ENCODE measurements at places on chromosomes 5 and 9.

DNA sequence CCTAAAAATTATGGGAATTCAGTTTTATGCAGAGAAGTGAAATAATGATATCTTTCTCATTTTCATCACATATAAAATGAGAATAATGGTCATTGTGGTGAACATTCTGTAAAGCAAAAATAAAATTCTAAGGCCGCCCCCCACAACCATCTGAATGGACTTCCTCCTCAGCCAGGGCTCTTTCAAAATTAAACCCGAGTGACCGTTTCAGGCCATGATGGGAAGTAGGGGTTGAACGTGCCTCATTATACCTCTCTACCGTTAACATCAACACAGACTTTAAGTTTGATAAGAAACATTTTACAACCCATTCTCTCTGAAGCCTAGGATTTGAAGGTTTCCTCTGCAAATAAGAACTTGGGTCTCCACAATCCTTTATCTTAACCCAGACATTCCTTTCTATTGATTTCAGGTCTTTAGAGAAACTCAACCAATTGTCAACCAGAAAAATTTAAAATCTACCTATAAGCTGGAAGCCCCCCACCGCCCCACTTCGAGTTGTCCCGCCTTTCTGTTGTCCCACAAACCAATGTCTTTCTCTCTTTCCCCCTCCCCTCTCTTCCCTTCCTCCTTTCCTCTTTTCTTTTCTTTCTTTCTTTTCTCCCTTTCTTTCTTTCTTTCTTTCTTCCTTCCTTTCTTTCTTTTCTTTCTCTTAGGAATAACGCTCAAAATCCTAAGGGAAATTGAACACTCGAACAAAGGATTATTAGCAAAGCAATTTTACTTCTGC is 1.7 kb upstream of the TMCO6 start:
- DNase-seq: no peak

DNA sequence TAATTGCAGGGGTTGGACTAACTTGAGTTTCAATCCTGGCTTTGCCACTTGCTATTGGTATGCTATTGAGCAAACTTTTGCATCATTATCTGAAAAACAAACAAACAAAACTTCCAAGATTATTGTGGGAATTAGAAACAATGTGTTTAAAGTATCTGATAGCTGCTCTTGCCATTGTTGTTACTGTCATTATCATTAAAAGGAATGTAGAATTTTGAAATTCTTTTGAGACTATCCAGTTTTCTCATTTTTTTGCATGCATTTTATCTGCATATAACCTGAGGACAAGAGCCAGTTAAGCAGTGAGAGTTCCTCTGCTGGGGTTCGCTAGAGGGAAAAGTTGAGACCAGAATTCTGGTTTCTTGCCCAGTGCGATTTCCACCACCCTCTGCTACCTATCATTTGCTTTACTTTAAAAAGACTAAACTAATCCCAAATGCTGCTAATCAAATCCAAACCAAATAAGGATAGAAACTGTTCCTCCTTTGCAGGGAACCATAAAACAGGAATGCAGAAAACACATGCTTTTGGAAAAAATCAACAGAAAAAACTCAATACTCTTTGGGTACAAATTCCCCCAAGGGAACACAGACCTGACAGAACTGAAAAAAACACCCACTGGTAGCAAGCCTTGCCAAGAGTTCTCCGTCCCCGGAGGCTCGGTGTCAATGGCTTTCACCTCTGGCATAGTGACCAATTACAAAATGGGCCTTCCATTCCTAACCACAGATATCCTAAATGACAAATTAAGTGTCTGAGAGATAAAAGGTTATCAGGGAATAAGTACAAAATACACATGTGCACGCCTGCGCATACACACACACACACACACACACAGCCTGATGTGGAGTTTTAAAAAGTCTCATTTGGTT is 373.7 kb downstream of the ARL15 start:
- DNase-seq: no peak

GRCh38 chr5:121667292-121667691 is 184.4 kb upstream of the FTMT start:
- no peak for DNase-seq

DNA sequence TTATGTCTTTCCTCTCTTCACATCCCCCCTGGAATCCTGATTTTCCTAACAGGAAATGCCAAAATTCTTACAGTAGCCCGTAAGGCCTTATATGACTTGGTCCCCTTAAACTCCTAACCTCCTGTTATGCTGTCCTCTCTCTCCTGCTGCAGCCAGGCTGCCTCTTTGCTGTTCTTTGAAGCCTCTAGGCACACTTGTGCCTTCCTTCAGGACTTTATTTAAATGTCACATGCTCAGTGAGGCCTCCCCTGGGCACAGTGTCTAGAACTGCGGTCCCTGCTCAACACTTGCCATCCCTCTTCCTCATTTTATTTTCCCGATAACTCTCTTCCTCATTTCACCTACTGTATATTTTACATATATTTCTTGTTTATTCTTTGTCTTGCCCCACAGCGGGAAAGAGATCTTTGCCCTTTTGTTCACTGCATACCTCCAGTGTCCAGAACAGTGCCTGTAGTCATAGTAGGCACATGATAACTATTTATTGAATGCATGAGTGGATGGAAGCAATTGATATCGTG is 5.5 kb upstream of the SHB start:
- no peak for DNase-seq

GRCh38 chr9:124020520-124021384 is 9.2 kb downstream of the LHX2 start:
- DNase-seq: no peak

DNA sequence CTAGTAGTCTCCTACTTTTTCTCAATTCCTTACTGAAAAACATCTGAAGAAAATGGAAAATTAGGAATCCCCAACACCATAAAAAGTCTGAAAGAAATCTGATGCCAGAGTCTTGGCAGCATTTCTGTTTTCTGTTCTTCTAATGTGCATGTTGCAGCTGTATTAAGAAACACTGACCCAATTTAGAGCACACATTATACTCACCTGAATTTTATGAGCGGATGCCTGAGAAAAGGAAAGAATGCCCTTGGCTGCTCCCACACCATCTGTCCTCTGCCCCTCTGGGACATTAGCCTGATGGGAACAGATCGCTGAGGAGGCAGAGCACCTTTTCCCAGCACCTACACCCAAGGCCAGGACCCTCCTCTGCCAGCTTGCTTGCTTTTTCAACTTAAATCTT is 14.1 kb upstream of the ANP32B start:
- no peak for DNase-seq

- no peak for DNase-seq
Observed at GRCh38 chr5:77180167-77181081, 30.1 kb upstream of the PDE8B start.

GRCh38 chr5:18970000-18970399 is 1018.0 kb downstream of the CDH18 start:
- no peak for DNase-seq

GRCh38 chr9:92724528-92725265 is 39.9 kb downstream of the BICD2 start:
- no peak for DNase-seq

DNA sequence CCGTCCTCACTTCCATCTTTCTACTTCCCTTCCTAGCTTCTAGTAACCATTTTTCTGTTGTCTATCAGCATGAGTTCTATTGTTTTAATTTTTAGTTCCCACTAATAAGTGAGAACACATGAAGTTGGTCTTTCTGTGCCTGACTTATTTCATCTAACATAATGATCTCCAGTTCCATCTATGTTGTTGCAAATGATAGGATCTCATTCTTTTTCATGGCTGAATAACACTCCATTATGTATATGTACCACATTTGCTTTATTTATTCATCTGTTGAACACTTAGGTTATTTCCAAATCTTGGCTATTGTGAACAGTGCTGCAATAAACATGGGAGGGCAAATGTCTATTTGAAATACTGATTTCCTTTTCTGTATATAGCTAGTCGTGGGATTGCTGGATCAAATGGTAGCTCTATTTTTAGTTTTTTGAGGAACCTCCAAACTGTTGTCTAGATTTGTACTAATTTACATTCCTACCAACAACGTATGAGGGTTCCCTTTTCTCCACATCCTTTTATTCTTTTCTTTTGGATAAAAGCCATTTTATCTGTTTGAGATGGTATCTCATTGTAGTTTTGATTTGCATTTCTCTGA is 50.3 kb downstream of the NSD1 start:
- no peak for DNase-seq

GRCh38 chr9:128288273-128289004 is 12.4 kb downstream of the SWI5 start:
- no peak for DNase-seq

DNA sequence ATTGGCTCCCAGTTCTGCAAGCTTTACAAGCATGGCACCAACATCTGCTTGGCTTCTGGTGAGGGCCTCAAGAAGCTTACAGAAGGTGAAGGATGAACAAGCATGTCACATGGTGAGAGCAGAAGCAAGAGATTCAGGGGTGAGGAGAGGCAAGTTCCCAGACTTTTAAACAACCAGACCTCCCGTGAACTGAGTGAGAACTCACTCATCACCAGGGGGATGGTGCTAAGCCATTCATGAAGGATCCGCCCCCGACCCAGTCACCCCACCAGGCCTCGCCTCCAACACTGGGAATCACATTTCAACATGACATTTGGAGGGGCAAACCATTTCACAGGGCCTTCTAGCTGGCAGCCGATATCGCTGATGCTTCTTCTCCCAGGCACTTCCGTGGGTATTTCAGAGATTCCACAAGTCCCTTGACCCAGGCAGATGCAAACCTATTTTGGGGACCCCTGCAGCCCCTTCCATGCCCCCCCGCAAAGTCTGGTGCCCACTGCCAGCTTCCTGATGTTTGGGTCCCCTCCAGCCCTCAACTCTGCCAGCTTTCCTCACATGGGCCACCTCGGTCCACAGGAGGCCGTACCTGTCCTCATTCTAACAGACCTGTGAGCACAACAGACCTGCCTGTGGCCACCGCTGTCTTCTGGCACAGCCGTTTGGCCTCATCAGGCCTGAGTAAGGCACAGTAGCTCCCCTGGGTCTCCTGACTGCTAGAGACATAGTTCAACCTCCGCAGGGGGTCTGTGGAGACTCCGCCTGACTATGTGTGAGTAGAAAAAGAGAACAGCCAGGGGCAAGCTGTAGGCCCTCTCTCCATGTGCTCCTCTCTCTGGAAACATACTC is 60.7 kb upstream of the ANGPTL2 start:
- DNase-seq: no peak

- DNase-seq: no peak
Observed at GRCh38 chr9:116380496-116380995, 227.0 kb downstream of the PAPPA start.
